ENCODE measurements at places on chromosomes 12 and 14.
A peak's percentile ranks its signal among the peaks of the same experiment; 100 is the strongest.

GRCh38 chr12:129606239-129606638 is 297.6 kb downstream of the TMEM132D start:
- no peak for DNase-seq

GRCh38 chr14:68486033-68486732 is 306.7 kb downstream of the ZFP36L1 start:
- DNase-seq: no peak

DNA sequence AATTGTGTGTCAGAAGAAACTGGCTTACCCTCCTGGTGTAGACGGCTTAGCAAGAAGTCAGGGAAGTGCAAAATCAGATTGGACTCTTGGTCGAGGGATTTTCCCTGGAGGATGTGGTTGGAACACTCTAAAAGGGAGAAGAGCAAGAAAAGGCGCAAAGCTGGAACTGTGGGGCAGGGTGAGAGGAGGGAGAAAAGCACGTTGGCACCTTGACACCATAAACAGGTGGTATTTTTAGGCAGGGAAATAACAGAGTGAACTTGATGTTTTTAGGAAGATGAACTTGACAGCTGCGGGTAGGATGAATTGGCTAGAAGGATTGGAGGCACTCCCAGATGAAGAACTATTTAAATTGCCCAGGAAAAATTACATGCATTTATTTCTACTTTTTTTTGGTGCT is 67.7 kb downstream of the HCAR2 start:
- no peak for DNase-seq

GRCh38 chr12:15590180-15590826 is 198.9 kb downstream of the EPS8 start:
- peak; percentile 49 for DNase-seq

DNA sequence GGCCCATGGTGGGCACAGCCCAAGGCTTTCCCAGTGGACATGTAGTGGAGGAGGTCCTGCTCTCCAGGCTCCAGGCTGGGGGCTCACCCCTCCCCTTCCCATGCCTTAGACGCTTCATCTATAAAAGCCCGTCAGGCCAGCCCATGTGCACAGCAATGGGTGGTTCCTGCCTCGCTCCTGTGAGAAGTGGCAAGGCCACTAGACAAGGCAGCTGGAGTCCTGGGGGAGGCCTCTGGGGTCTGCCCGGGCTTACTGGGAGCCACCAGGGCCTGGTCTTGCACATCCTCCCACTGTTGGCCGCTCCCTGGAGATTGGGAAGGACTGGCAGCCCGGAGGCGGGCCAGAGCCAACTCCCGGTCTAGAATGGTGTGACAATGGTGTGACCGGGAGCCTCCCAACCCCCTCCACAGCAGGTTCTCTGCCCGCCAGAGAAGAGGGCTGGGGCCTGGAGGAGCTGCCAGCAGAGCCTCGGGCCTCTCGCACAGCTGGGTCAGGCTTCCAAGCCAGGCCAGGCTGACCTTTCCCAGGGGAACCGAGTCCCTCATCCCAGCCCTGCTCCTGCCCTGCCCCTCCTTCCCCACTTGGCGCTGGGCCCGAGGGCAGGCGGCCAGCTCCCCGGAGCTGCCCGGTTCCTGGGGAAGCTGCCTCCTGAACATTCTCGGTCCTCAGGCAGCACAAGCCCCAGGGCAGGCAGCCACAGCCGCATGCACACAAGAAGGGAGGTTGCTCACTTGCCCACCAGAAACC is 97.9 kb downstream of the RFLNA start:
- DNase-seq: peak; percentile 66

All from Calu3 (cell line).